ENCODE measurements at places on chromosomes 3 and 15. TPM values are rescaled to one million over a fixed set of nuclear protein-coding genes. Genes with fewer than 3 reads are reported as not detected.

- no peak overlapping the region for H3K27ac ChIP-seq
- no peaks in the 10 kb centered on the region for H3K4me1 ChIP-seq
- H3K36me3 ChIP-seq: no peaks in the 10 kb centered on the region
- DNase-seq: no peak
These were observed 12.9 kb downstream of the OR5AC2 start for GRCh38 chr3:98099848-98100247.

The ATP8B4 gene
- 14.0 TPM for total RNA-seq

DNA sequence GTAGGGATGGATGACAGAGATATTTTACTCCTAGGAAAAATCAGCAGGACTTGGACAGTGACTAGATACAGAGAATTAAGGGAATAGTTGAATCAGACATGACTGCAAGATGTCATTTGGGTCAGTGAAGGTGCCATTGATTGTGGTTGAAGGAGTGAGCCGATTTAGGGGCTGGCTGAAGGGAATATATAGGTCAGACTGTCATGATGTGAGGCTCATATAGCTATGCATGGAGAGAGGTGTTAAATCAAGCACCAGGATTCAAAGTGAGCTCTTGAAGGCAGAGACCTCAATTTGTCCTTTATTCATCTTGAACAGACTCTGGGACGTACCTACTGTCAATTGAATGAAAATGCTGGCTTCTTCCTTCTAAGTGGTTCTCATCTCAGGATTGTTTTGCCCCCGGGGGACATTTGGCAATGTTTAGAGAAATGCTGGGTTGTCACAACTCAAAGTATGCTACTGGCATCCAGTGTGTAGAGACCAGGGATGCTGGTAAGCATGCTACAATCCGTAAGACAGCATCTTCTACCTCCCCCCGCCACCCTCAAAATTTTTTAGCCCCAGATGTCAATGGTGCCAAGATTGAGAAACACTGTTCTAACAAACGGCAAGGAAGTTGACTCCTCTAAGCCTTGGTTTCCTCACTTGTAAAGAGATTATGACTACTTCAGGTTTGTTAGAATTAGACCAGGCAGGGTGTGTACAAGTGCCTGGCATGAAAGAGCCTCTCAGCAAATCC, 7.8 kb downstream of the ATP2C1 start:
- H3K4me1 ChIP-seq: peaks cover 62% of the 10 kb centered on the region
- DNase-seq: no peak
- H3K36me3 ChIP-seq: no peaks in the 10 kb centered on the region
- H3K27me3 ChIP-seq: no peaks in the 10 kb centered on the region
- H3K27ac ChIP-seq: peak overlapping the region; percentile 77

GRCh38 chr15:100824211-100824610, 55.4 kb upstream of the ALDH1A3 start:
- H3K27ac ChIP-seq: no peak overlapping the region
- peaks cover 7% of the 10 kb centered on the region for H3K4me1 ChIP-seq
- H3K27me3 ChIP-seq: peaks cover 63% of the 10 kb centered on the region
- peaks cover 4% of the 10 kb centered on the region for H3K36me3 ChIP-seq
- DNase-seq: no peak
- no peak overlapping the region for H3K4me3 ChIP-seq

The RARRES1 gene
- 0.41 TPM for total RNA-seq

- no peak overlapping the region for H3K4me3 ChIP-seq
- H3K4me1 ChIP-seq: no peaks in the 10 kb centered on the region
- no peak for DNase-seq
- no peaks in the 10 kb centered on the region for H3K27me3 ChIP-seq
- no peaks in the 10 kb centered on the region for H3K36me3 ChIP-seq
- no peak overlapping the region for H3K27ac ChIP-seq
These were observed 299.1 kb upstream of the MCTP2 start for GRCh38 chr15:93932164-93932776.

DNA sequence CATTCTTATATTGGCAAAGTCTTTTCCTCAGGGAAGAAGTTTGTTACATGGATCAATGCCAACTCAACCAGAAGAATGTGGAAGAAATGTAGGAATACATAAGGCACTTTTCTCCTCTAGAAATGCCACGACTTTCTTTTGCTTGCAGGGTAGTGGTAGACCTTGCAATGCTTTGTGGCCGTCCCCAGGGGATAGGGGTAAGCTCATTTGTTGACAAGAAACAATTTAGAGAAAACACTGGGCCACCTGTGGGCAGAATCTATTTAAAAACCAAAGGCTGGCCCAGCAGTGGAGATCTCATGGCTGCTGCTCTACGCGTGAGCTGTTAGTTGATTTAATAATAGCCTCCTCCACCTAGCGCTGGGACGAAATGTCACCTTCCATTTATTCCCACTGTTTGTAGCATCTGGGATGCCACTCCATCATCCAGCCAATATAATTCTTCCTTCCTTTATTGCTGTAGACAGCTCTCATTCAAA, 64.6 kb upstream of the PFN2 start:
- H3K4me1 ChIP-seq: no peaks in the 10 kb centered on the region
- DNase-seq: no peak
- no peak overlapping the region for H3K27ac ChIP-seq
- no peaks in the 10 kb centered on the region for H3K36me3 ChIP-seq

GRCh38 chr3:58041826-58042324, 33.7 kb downstream of the FLNB start:
- peak overlapping the region; percentile 48 for H3K4me3 ChIP-seq
- H3K4me1 ChIP-seq: peaks cover 76% of the 10 kb centered on the region
- no peak for DNase-seq
- peaks cover 4% of the 10 kb centered on the region for H3K36me3 ChIP-seq
- no peak overlapping the region for H3K27ac ChIP-seq

The GOLGA6D gene
- total RNA-seq: 0.55 TPM

DNA sequence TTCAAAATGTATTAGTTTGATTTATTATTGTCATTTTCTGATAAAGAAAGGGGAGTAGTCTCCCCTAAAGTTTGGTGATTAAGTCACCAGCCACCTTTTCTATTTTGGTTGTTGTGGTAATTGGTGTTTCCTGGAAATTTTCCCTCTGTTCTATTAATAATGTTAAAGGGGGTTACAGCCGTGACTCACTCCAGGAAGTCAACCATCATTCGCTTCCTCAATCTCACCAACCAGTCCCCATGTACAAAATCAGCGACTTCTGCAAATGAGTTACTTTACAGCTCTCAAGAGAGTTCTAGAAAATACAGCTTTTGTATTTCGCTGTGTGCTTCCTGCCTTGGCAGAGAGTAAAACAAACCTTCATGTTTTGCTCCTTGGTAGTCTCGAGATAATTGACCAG, 285.1 kb downstream of the LPP start:
- DNase-seq: peak; percentile 11
- H3K36me3 ChIP-seq: no peaks in the 10 kb centered on the region
- peak overlapping the region; percentile 42 for H3K4me3 ChIP-seq
- peaks cover 37% of the 10 kb centered on the region for H3K4me1 ChIP-seq
- peak overlapping the region; percentile 91 for H3K27ac ChIP-seq

DNA sequence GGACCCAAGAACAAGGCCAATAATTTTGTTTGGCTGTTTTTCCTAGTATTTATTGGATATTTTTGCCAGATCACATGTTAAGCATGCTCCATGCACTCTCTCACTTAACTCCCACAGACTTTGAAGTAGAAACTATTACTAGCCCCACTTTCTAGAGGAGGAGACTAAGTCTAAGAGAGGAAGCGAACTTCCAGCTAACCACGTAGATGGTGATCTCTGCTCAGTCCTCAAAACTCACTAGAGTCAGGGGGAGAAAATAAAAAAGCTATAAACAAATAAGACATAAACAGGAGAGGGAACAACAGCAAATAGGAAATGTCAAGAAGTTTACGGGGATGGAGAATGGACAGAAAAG, 481.0 kb upstream of the PROK2 start:
- no peak for DNase-seq
- H3K4me1 ChIP-seq: peaks cover 83% of the 10 kb centered on the region
- no peak overlapping the region for H3K27ac ChIP-seq
- peak overlapping the region; percentile 27 for H3K4me3 ChIP-seq

GRCh38 chr15:76065245-76065644, 5.5 kb downstream of the TMEM266 start:
- H3K27ac ChIP-seq: no peak overlapping the region
- peak; percentile 14 for DNase-seq
- H3K4me1 ChIP-seq: peaks cover 19% of the 10 kb centered on the region
- no peaks in the 10 kb centered on the region for H3K36me3 ChIP-seq
- H3K4me3 ChIP-seq: no peak overlapping the region
- H3K27me3 ChIP-seq: peaks cover 63% of the 10 kb centered on the region

- H3K27ac ChIP-seq: no peak overlapping the region
- no peaks in the 10 kb centered on the region for H3K36me3 ChIP-seq
- no peaks in the 10 kb centered on the region for H3K4me1 ChIP-seq
- no peaks in the 10 kb centered on the region for H3K27me3 ChIP-seq
- no peak overlapping the region for H3K4me3 ChIP-seq
These were observed 1100.6 kb downstream of the OTOL1 start for GRCh38 chr3:162597226-162597625.

DNA sequence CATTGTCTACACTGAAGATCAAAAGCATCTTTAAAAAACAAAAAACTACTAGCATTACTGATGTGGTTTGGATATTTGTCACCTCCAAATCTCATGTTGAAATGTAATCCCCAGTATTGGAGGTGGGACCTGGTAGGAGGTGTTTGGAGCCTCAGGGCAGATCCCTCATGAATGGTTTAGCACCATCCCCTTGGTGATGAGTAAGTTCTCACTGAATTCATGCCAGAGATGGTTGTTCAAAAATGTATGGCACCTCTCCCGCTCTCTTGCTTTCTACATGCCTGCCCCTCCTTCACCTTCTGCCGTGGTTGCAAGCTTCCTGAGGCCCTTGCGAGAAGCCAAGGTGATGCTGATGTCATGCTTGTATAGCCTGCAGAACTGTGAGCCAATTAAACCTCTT, 136.6 kb upstream of the FHIT start:
- H3K27ac ChIP-seq: no peak overlapping the region
- DNase-seq: no peak

- no peak for DNase-seq
- H3K4me3 ChIP-seq: no peak overlapping the region
These were observed 87.4 kb downstream of the FLNB start for GRCh38 chr3:58095603-58096138.

GRCh38 chr3:169966951-169967915, 626 bp downstream of the SEC62 start:
- H3K27me3 ChIP-seq: no peaks in the 10 kb centered on the region
- H3K4me3 ChIP-seq: peak overlapping the region; percentile 95
- peak overlapping the region; percentile 97 for H3K27ac ChIP-seq

DNA sequence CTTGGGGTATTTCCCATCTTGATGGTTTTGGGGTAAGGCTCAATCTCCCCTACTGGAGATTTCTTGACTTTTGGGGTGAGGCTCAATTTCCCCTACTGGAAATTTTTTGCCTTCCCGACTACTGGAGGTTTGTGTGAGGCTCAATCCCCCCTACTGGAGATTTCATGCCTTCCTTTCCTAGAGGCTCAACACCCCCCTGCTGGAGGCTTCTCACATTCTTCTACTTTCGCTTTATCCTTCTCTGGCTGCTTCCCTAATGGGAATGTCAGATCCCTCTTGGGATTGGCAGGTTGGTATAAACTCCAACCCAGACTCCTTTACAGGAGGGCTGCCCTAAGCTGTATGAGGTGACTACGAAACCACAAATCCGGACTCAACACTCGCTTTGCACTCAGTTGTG, 49.2 kb downstream of the KATNBL1 start:
- no peak for DNase-seq
- H3K27ac ChIP-seq: no peak overlapping the region
- H3K27me3 ChIP-seq: no peaks in the 10 kb centered on the region
- no peak overlapping the region for H3K4me3 ChIP-seq
- peaks cover 61% of the 10 kb centered on the region for H3K36me3 ChIP-seq

- no peaks in the 10 kb centered on the region for H3K36me3 ChIP-seq
- H3K27ac ChIP-seq: no peak overlapping the region
- no peak for DNase-seq
These were observed 46.7 kb downstream of the SLC9C1 start for GRCh38 chr3:112247350-112247749.
